ENCODE measurements at places on chromosomes 5 and 9.

GRCh38 chr9:22229069-22229468 is 217.6 kb upstream of the DMRTA1 start:
- no peak for DNase-seq

GRCh38 chr9:108053555-108054061 is 564.0 kb upstream of the KLF4 start:
- no peak for DNase-seq

DNA sequence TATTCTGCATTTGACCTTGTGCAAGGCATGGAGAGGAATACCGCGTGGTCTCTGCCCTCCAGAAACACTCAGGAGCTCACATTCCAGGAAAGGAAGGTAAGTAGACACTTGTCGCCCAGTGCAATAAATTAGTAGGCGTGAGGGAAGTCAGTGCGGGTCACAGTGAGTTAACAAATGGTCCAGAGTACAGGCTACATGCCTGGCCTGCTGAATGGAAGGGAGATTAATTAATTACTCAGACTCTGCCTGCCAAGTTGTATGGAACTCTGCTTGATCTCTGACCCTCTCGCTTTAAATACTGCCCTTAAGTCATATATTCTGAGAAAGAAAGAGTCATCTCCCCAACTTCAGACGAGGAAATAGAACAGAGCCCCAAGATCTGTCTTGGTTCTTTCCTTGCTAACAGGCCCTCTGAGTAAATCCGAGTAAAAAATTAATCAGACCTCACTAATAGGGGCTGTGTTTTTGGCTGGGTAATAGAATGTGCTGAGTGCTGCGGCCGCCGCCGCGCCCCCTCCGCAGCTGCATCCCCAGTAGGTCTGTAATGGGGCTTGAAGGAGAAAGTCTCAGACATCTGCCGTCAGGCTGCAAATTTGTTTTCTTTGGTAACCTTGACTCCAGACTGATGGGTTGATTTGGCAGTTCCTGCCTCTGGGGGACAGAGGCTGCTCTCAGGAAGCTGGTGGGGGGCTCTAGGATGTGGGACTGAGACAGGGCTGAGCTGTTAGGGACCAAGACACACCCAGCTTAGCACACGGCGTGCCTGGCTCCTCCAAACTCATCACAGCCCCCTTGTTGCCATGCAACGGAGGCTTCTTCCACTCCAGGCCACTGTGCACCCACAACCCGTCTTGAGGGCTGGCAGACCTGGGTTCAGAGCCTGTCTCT is 144.4 kb downstream of the NSG2 start:
- DNase-seq, result no peak

GRCh38 chr9:31089549-31090221 is 1294.8 kb upstream of the ACO1 start:
- DNase-seq, result no peak

DNA sequence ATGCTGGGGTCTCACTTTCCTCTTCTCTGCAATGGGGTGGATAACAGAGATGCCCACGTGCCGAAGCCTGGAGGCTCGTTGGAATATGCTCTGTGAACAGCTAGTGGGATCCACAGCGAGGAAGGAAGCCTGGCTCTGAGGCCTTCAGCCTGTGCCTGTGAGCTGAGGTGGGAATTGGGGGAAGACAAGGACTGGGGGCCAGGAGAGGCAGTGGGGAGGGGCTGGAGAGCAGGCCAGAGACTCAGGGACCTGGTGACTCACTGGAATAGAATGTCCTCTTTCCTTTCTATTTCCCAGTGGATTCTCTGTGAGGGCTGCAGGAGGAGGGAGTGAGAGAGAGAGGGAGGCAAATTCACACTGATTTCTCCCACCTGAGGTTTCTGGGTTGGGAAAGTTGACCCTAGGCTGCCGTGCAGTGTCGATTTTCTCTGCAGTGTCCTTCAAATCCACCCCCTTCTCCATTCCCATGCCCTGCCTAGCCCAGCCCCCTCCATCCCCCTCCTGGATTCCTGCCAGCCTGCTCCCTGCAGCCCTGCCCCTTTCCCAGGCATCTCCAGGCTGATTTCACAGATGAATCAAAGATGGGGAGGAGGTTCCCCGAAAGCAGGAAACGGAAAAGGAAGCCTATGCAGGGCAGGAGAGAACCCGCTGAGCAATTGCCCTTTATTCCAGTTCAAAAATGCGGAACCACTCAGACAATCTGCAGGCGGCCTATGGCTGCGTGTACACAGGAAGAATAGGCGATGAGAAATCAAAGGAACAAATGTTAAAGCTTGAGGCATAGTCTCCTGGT is 1.4 kb upstream of the SPAAR start:
- DNase-seq, result no peak

DNA sequence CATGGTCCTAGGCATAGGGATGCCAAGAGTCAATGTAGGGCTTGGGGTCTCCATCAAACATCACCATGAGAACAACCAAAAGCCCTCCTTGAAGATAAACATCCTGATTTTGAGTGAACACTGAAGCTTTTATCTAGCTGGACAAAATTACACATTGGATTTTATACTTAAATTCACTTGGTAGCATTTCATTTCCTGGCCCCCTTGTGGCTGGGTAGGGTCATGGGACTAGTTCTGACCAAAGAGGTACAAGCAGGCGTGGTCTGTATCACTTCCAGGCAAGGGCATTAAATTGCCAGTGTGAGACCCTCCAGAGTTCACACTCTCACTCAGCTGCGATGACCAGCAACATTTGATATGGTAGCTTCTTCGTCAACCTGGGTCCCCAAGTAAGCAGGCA is 320.3 kb downstream of the ACTL7B start:
- no peak for DNase-seq

DNA sequence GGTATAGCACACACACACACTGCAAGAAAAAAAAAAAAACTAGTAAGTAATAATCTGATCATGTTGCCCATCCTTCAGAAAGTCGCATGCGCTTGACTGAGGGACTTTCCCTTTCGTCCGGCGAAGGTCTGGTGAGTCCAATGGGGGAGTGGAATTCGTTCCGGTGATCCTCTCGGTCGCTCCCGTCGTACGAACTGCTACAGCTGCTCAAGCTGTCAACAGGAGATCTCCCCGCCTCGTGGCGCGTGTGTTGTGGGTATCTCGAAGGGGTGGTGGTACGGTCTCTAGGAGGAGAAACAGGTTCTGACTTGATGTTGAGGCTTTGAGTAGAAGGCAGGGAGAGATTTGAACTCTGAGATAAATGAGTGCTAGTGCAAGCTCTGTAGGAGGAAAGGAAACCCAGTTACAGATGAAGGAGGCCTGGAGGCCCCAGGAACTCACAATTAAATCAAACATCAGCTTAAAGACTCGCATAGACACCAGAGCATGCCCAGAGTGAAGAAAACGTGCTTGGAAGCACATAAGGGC is 160.4 kb downstream of the MEF2C start:
- DNase-seq, result no peak

GRCh38 chr5:42361315-42361688 is 61.9 kb upstream of the GHR start:
- DNase-seq, result no peak

GRCh38 chr5:105638437-105638836 is 2032.3 kb downstream of the EFNA5 start:
- DNase-seq, result no peak

DNA sequence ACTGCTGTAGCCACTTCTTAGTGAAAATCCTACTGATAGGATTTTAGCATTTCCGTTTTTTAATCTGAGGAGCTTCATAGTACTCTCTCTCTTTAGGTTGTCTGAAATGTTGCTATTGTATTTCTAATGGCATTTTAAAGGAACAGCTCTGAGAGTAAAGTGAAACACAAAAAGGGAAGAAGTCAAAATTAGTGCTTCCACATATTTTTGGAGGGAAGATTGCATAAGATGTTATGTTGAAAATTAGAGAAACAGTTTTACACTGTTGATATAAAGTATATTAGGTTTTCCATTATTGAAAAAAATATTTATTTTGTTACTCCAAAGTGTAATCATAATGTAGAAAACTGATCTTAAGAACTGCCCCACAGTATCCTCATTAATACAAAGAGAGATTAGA is 525.1 kb downstream of the TAF11L14 start:
- DNase-seq, result no peak

DNA sequence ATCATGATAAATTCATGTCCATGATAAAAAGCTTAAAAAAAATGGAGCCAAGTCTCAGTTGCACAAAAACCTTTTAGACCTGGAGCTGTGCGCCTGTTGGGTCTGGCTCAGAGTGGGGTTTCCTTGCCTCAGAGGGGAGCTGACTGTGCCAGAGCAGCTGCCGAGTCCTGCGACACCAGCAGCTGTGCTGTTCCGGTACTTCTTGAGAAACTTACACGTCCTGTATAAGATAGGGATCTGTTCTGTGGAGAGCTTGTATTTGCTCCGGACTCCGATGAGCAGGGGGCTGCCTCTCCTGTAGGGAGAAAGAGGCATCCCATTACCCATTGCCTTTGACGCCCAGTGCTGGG is 28.6 kb downstream of the GFPT2 start:
- no peak for DNase-seq

DNA sequence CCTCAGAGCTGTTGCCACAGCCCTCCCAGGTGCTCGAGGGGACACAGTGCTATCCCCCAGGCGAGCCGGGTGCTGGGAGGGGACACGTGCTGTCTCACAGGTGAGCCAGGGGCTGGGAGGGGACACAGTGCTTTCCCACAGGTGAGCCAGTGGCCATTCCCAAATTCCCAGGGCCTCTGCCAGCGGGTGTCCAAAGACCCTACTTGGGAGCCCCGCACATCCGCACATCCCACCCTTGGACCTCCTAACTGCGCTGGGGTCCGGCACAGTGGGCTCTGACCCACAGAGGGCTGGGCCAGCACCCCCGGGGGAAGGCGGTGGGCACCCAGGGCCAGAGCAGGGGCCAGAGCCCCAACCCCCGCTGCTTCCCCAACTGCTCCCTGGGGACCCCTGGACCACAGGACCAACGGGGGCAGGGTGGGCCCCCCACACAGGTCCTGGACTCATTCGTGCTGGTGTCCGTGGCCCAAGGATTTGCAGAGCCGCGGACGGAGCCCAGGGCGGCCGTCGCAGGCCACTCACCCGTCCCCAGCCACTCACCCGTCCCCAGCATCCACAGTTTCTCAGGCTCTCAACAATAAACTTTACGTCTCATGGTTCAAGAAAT is 17.9 kb downstream of the EXD3 start:
- DNase-seq, result no peak

- no peak for DNase-seq
Observed at GRCh38 chr5:35902046-35902672, 36.3 kb downstream of the CAPSL start.
